Upper lobe of right lung (tissue), 1 donor: ENCODE measurements at places on chromosomes 12 and 14. TPM values are rescaled to one million over a fixed set of nuclear protein-coding genes. Genes with fewer than 3 reads are reported as not detected.

UNC119B gene
- total RNA-seq: 23.0 TPM

GRCh38 chr12:58033831-58034230 lies 92.5 kb downstream of the ATP23 start:
- DNase-seq: no peak
- no peak overlapping the region for H3K27ac ChIP-seq
- H3K36me3 ChIP-seq: no peaks in the 10 kb centered on the region

- H3K4me1 ChIP-seq: no peaks in the 10 kb centered on the region
- peaks cover 28% of the 10 kb centered on the region for H3K36me3 ChIP-seq
- no peak overlapping the region for H3K27ac ChIP-seq
- no peak overlapping the region for H3K4me3 ChIP-seq
- no peaks in the 10 kb centered on the region for H3K27me3 ChIP-seq
- DNase-seq: no peak
These were observed 36.6 kb downstream of the DCAF4 start for GRCh38 chr14:72962829-72963312.

POTEM gene
- total RNA-seq: not detected

DNA sequence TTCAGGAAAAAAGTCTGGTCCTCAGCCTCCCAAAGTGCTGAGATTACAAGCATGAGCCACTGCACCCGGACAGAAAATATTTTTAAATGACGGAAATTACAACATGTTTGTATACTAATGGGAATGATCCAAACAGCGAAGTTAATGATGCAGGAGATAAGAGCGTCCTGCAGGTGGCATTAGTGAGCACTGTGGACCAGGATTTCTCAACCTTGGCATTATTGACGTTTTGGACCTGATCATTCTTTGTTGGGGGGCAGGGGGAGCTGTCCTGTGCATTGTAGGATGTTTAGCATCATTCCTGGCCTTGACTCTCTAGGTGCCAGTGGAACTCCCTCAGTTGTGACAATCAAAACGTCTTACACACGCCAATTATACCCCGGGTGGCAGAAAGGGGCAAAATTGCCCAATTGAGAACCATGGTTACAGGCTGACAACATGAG lies 34.1 kb downstream of the SCFD1 start:
- peaks cover 79% of the 10 kb centered on the region for H3K36me3 ChIP-seq
- no peak overlapping the region for H3K4me3 ChIP-seq
- H3K27ac ChIP-seq: no peak overlapping the region
- H3K4me1 ChIP-seq: no peaks in the 10 kb centered on the region
- no peaks in the 10 kb centered on the region for H3K27me3 ChIP-seq

DNA sequence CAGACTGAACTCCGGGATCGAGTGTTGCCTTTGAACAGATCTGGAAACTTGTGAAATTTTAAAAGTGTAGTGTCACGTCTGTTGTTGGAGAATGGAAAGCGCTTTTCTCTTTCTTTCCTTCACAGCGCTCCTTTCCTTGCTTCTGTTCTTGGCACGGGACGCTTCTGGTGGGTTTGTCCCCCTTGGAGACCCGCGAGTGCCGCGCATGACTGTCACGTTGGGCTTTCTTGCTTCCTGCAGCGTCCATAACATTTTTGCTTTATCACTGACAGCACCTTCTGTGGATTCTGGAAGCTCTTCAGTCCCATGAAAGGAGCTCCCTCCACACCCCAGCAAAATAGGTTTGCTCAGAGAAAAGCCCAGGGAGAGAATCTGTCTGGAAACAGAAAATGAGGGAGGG lies 193.0 kb upstream of the TMEM132C start:
- H3K36me3 ChIP-seq: no peaks in the 10 kb centered on the region
- no peaks in the 10 kb centered on the region for H3K27me3 ChIP-seq
- no peak overlapping the region for H3K4me3 ChIP-seq
- H3K27ac ChIP-seq: no peak overlapping the region
- H3K4me1 ChIP-seq: no peaks in the 10 kb centered on the region

DNA sequence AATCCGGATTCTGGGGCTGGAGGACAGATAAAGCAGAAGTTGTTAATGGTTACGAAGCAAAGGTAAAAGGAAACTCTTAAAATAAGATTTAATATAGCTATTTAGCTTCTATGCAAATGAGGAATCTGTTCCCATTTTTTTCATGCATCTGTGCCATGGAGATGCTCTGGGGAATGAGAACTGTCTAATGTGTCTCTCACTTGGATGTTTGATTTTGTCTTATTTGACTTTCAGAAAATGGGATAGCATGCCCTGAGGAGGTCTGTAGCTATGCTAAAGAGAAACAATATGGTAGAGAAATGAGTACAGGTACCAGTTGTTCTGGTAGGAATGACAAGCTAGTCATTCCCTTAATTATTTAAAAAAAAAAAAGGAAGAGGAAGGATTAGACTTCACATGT lies 24.3 kb downstream of the C12orf76 start:
- no peak overlapping the region for H3K4me3 ChIP-seq
- H3K27ac ChIP-seq: no peak overlapping the region
- H3K27me3 ChIP-seq: no peaks in the 10 kb centered on the region
- DNase-seq: no peak

RNASE2 gene
- 4.1 TPM for total RNA-seq

- no peaks in the 10 kb centered on the region for H3K4me1 ChIP-seq
- no peak overlapping the region for H3K4me3 ChIP-seq
- H3K27me3 ChIP-seq: no peaks in the 10 kb centered on the region
- H3K36me3 ChIP-seq: peaks cover 90% of the 10 kb centered on the region
- H3K27ac ChIP-seq: no peak overlapping the region
These were observed 6.8 kb downstream of the USP5 start for GRCh38 chr12:6858799-6859198.

GUCY2C gene
- total RNA-seq: not detected

DNA sequence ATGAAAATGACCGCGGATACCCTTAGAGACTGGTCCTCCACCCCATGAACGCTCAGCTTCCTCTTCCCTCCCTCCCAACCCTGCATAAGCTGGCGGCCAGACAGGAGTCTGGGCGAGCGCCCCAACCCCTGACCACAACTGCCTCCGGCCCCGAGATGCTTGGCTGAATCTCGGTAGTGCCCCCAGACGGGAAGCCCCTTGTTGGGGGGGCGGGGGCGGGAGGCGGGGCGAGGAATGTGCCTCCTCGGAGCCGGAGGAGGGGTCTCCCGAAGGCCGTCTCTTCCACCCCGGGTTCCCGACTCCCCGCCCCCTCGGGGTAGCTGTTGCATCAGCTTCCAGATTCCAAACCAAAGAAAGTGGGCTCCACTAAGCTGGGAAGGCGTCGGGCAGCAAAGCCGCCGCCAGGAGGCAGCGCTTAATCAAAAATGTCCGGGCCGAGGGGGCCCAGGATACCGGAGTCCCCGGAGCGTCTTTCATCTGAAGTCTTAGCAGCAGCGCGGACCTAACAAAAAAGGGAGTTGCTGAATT lies 7.1 kb upstream of the MRPL52 start:
- H3K4me1 ChIP-seq: peaks cover 41% of the 10 kb centered on the region
- peak; percentile 88 for DNase-seq
- no peaks in the 10 kb centered on the region for H3K27me3 ChIP-seq

ANO4 gene
- 0.38 TPM for total RNA-seq

PLA2G1B gene
- total RNA-seq: 62.2 TPM

DNA sequence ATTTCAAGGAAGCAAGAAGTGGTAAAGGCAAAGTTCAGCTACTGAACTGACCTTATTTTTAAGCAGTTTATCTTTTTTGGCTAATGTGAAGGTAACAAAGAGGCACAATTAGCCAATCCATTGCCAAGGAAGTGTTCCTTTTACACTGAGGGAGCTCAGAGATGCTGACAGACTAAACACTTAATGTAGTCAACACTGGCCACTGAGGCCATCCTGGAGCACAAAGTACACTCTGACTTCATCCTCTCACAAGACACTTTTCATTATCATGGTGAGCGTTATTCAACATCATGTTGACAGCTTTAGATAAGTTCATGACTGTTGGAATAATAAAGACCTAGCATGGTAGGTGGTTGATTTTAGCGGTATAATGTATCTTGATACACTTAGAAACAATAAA lies 89.9 kb downstream of the ADAMTS20 start:
- no peak overlapping the region for H3K4me3 ChIP-seq
- no peak overlapping the region for H3K27ac ChIP-seq
- DNase-seq: no peak
- H3K36me3 ChIP-seq: no peaks in the 10 kb centered on the region

DNA sequence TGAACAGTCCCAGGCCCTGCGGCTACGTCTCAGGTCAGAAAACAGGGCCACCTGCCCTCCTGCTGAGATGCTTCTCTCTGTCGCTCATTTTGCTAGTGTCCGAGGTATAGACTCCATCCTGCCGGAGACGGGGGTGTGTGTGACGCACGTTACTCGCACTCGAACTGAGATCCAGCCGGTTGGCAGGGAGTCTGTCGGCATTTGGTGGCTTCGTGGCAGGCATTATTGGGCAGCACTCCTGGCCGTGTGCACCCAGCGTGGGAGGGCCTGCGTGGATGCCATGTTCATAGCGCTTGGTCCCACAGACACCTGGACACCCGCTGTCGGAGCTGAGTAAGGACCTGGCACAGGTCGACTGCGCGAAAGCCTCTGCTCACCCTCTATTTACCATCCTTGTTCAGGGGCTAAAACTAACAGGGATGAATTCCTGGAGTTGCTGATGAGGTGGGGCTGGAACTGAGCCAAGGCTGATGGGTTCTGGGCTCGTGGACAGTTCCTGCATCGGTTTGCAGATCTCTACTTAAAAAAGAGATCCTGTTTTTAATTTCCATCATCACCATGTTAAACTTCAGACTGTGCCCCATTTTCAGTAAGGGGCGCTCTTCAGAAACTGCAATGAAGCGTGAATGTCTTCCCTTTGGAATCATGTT lies 28.6 kb downstream of the AACS start:
- H3K27ac ChIP-seq: no peak overlapping the region
- no peak overlapping the region for H3K4me3 ChIP-seq
- no peaks in the 10 kb centered on the region for H3K27me3 ChIP-seq

- no peaks in the 10 kb centered on the region for H3K4me1 ChIP-seq
- no peaks in the 10 kb centered on the region for H3K27me3 ChIP-seq
- H3K27ac ChIP-seq: no peak overlapping the region
- peaks cover 11% of the 10 kb centered on the region for H3K36me3 ChIP-seq
These were observed 24.6 kb downstream of the RFLNA start for GRCh38 chr12:124319368-124320050.

GRCh38 chr12:71503579-71504391 lies 64.2 kb downstream of the LGR5 start:
- H3K27ac ChIP-seq: no peak overlapping the region
- H3K4me1 ChIP-seq: no peaks in the 10 kb centered on the region
- H3K4me3 ChIP-seq: no peak overlapping the region
- no peak for DNase-seq
- H3K36me3 ChIP-seq: no peaks in the 10 kb centered on the region
- H3K27me3 ChIP-seq: no peaks in the 10 kb centered on the region

- no peak overlapping the region for H3K4me3 ChIP-seq
- peaks cover 4% of the 10 kb centered on the region for H3K36me3 ChIP-seq
- no peak for DNase-seq
- H3K27me3 ChIP-seq: no peaks in the 10 kb centered on the region
- peak overlapping the region; percentile 75 for H3K27ac ChIP-seq
These were observed 10.5 kb downstream of the ZFP36L1 start for GRCh38 chr14:68782091-68782981.

DNA sequence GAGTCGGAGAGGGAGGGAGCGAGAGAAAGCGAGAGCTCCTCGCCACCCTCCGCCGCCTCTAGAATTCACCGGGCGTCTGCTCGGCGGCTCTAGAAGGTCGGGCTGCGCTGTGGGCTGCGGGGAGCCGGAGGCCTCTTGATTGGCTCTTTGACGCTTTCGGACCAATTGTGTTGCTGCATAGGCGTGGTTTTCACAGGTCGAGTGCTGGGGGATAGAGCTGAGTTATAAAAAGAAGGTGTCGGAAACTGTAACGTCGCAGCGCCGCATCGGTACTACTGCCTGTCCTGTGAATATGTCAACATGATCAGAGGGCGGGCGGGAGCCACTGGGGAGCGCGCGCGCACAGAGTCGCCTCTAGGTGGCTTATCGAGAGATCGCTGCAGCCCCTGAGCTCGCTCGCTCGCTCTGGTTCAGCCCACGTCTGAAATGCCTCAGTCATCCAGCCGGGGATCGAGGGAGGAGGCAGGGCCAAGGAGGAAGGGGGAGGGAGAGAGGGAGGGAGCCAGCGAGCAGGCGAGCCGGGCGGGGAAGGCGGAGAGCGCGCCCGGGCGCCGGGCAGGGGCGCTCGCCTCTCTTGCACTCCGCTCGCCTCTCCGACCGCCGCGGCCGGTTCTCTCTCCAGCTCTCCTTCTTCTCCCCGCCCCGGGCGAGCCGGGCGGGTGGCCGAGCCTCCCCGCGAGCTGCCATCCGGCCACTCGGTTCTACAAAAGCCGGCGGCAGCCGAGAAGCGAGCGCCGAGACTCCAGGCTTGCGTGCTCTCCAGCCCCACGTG lies at the start of gene TBX3:
TBX3 (minus strand) TSS at position 78 of the 772 bp plus-strand sequence. CDS start 975 bp downstream, outside the sequence.
- H3K4me3 ChIP-seq: peak within 1 kb of the TSS; percentile 52
- H3K4me1 ChIP-seq: no peaks in the 10 kb centered on the region
- H3K36me3 ChIP-seq: no peaks in the 10 kb centered on the region
- peak; percentile 89 for DNase-seq

- peaks cover 8% of the 10 kb centered on the region for H3K4me1 ChIP-seq
- no peak overlapping the region for H3K27ac ChIP-seq
- H3K36me3 ChIP-seq: peaks cover 49% of the 10 kb centered on the region
- no peak overlapping the region for H3K4me3 ChIP-seq
- DNase-seq: no peak
These were observed 37.5 kb downstream of the RAP1B start for GRCh38 chr12:68648179-68648578.

DNA sequence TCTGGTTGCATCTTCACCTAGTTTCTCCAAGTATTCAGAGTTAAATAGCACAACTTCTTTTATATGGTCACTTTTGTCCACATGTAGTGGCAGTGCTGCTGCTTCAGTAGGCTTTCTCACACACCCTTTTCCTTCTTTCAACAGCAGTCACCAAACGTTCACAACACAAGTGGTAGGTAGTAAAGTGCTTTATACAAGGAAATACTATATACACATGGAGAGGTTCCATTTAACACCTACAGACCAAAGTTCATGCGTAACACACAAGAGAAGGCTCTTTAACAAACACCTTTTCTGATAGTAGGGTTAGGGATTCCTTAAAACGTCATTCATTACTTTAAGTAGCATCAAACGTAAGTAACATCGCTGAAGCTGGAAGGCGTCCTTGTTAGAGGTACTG lies 107.1 kb upstream of the USP44 start:
- no peak overlapping the region for H3K4me3 ChIP-seq
- no peaks in the 10 kb centered on the region for H3K4me1 ChIP-seq
- H3K27ac ChIP-seq: no peak overlapping the region
- H3K27me3 ChIP-seq: no peaks in the 10 kb centered on the region
- DNase-seq: no peak

DNA sequence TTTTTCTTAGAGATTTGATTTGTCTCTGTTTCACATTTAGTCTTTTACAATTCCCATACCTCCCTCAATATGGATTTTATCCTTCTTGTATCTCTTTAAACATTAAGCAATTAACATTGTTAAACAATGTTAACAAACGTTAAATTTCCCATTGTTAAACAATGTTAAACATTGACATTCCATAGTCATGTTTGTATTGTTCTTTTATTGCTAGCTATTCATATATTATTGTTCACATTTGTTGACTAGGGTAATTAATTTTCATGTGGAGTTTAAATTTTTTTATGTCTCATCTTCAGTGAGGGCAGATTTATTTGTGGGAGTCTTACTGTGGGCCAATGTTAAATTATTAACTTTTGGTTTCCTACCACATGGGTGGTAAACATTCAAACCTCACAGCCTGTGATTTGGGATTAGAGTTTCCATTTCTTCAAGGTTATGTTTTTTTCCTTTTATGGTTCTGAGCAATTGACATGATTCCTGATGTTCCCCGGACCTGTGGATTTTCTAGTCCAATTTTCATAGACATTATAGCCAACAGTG lies 294.3 kb downstream of the ALG10B start:
- no peaks in the 10 kb centered on the region for H3K4me1 ChIP-seq
- DNase-seq: no peak
- H3K4me3 ChIP-seq: no peak overlapping the region
- no peaks in the 10 kb centered on the region for H3K27me3 ChIP-seq
